ENCODE measurements at places on chromosomes 12 and 14. TPM values are rescaled to one million over a fixed set of nuclear protein-coding genes. Genes with fewer than 3 reads are reported as not detected.

DNA sequence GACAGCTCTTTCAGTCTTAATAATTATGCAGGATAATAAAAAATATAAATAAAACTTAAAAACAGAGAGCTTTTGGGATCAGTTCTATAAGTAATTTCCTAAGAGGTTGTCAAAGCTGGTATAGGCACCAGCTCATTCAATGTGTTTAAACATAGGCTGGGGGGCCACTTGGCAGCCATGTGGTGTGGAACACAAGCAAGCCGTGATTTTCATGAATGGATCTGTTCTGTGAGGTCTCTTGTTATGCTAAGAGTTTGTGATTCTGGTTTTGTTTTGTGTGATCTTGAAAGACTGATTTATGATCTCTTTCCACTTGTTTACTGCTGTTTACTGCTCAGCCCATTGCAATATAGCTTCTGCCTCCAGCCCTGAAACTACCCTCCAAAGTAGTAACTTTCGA lies 240.9 kb downstream of the FBXL14 start:
- no peak for DNase-seq

DNA sequence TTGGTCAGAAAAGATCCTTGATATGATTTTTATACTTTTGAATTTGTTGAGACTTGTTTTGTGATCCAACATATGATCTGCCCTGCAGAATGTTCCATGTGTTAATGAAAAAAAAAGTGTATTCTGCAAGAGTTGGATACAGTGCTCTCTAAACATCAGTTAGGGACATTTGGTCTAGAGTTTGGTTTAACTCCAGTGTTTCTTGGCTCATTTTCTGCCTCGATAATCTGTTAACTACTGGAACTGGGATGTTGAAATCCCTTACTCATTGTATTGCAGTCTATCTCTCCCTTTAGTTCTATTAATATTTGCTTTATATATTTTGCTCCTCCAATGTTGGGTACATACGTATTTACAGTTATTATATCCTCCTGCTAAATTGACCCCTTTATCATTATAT lies 18.3 kb upstream of the TXNRD1 start:
- DNase-seq, result no peak

- no peak for DNase-seq
Measured at GRCh38 chr12:108271951-108272872, 66.9 kb downstream of the CMKLR1 start.

RNASE3 gene
- total RNA-seq, result not detected

ANKRD33 gene
- not detected for total RNA-seq

- DNase-seq, result no peak
Measured at GRCh38 chr12:45458238-45458637, 242.3 kb downstream of the ANO6 start.

GRCh38 chr14:99055019-99055418 lies 217.0 kb downstream of the BCL11B start:
- no peak for DNase-seq

FSCB gene
- not detected for total RNA-seq
